Spinal cord (tissue), 10 donors: ENCODE measurements at places on chromosomes 3 and 15. TPM values are rescaled to one million over a fixed set of nuclear protein-coding genes. Genes with fewer than 3 reads are reported as not detected.

Gene GRK7
- total RNA-seq = 0.20 TPM

- no peaks in the 10 kb centered on the region for H3K27me3 ChIP-seq
- no peak for DNase-seq
- no peaks in the 10 kb centered on the region for H3K36me3 ChIP-seq
- no peak overlapping the region for H3K27ac ChIP-seq
Measured at GRCh38 chr3:8152821-8153418, 348.7 kb upstream of the LMCD1 start.

DNA sequence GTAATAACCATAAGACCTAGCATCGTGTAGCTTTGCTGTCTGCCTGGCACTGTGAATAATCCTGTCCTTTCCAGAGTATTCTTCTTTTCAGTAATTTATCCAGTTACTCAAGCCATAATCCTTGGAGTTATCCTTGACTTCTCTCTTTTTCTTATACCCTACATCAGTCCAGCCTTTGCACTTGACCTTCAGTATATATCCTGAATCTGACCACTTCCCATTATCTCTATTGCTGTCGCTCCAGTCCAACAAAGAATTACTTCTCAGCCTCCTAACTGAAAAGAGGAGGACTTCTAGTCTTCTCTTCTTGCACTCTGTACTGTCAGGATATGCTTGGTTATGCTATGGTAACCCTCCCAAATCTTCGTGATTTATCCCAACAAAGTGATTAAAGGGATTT, 393.8 kb downstream of the SHQ1 start:
- H3K4me1 ChIP-seq = no peaks in the 10 kb centered on the region
- no peak for DNase-seq
- no peak overlapping the region for H3K27ac ChIP-seq
- H3K4me3 ChIP-seq = no peak overlapping the region
- no peaks in the 10 kb centered on the region for H3K36me3 ChIP-seq
- no peaks in the 10 kb centered on the region for H3K27me3 ChIP-seq

Gene NPAP1
- 0.44 TPM for total RNA-seq

Gene CADPS
- total RNA-seq = 79.7 TPM

DNA sequence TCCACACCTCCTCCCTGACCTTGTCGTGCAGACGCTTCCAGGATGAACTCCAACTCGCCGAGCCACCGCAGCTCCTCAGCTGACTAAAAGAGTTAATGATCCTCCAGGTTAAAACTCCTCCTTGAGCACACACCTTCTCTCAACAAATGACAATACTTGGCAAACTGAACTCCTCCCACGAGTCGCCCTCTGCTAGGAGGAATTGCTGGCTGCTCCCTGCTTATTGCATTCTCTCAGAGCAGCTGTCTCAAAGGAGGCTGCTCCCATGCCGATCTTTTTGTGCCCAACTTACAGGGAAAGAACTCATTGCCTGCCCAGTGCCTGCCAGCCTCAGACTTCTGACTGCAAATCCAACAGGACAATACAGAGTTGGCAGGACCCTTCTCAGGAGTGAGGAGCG, at the start of gene ATP13A4:
ATP13A4 (minus strand) TSS at position 85 of the 400 bp plus-strand sequence. CDS start 96 bp downstream, outside the sequence.
- no peak for DNase-seq
- H3K36me3 ChIP-seq = no peaks in the 10 kb centered on the region
- peak within 1 kb of the TSS; percentile 79 for H3K27ac ChIP-seq
- H3K4me3 ChIP-seq = peak within 1 kb of the TSS; percentile 44
- H3K4me1 ChIP-seq = peaks cover 13% of the 10 kb centered on the region

GRCh38 chr3:31550452-31551251, 17.9 kb downstream of the STT3B start:
- no peaks in the 10 kb centered on the region for H3K36me3 ChIP-seq
- H3K4me3 ChIP-seq = no peak overlapping the region

DNA sequence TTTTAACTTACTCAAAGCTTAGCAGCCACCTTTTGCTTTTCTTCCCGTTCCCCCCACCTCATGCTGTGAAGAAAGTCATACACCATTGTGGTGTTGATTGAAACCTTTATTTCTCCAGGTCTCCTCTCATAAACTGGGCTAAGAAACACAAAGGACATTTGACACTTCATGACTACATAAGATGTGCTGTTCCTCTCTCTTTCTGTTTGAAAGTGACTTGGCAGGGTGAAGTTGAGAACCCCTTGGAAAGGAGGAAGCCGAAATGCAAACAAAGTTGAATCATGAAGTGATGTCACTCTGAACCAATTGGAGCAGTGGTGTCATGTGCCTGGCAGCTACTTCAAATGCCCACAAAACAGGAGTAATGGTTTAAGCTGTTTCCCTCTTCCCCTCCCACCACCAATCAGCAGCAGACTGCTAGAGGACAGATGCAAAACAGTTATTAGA, 174.7 kb downstream of the IGF1R start:
- H3K36me3 ChIP-seq = no peaks in the 10 kb centered on the region
- H3K4me1 ChIP-seq = no peaks in the 10 kb centered on the region
- no peak overlapping the region for H3K4me3 ChIP-seq
- DNase-seq = no peak
- H3K27ac ChIP-seq = no peak overlapping the region

Gene CALML4
- total RNA-seq = 21.3 TPM

GRCh38 chr3:79253704-79254103, 514.1 kb downstream of the ROBO1 start:
- H3K36me3 ChIP-seq = no peaks in the 10 kb centered on the region
- no peak overlapping the region for H3K27ac ChIP-seq
- H3K4me3 ChIP-seq = no peak overlapping the region
- no peaks in the 10 kb centered on the region for H3K27me3 ChIP-seq
- no peaks in the 10 kb centered on the region for H3K4me1 ChIP-seq

Gene DPPA2
- not detected for total RNA-seq

DNA sequence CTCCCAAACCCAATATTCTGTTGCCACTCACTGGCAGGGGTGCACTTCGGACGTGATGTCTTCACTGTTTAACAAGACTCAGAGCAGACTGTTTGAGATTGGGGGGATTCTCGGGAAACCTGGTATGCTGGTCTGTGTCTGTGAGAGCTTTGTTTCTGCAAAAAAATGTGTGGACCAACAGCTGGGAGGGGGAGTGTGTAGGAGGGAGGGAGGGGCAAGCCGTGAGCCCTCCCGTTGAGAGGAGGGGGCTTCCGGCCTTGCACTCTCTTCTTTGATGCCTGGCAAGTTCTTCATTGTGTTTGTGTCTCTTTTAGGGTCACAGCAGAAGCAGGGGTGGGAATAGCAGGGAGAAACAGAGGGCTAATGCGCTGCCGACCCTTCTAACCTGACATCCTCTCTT, 74.9 kb upstream of the NDN start:
- H3K4me1 ChIP-seq = peaks cover 3% of the 10 kb centered on the region
- H3K4me3 ChIP-seq = no peak overlapping the region
- no peaks in the 10 kb centered on the region for H3K36me3 ChIP-seq
- no peak for DNase-seq
- no peak overlapping the region for H3K27ac ChIP-seq
- no peaks in the 10 kb centered on the region for H3K27me3 ChIP-seq

GRCh38 chr3:58119186-58119585, 91.6 kb downstream of the DNASE1L3 start:
- H3K27me3 ChIP-seq = no peaks in the 10 kb centered on the region
- no peak overlapping the region for H3K27ac ChIP-seq
- H3K4me3 ChIP-seq = no peak overlapping the region
- peak; percentile 84 for DNase-seq

- no peaks in the 10 kb centered on the region for H3K36me3 ChIP-seq
- no peaks in the 10 kb centered on the region for H3K27me3 ChIP-seq
- peaks cover 15% of the 10 kb centered on the region for H3K4me1 ChIP-seq
- H3K27ac ChIP-seq = no peak overlapping the region
Measured at GRCh38 chr15:74159773-74160172, 13.7 kb upstream of the ISLR start.

- DNase-seq = no peak
- H3K4me1 ChIP-seq = peaks cover 5% of the 10 kb centered on the region
- no peak overlapping the region for H3K4me3 ChIP-seq
- no peak overlapping the region for H3K27ac ChIP-seq
- H3K36me3 ChIP-seq = peaks cover 40% of the 10 kb centered on the region
- no peaks in the 10 kb centered on the region for H3K27me3 ChIP-seq
Measured at GRCh38 chr3:10283638-10284037, 9.1 kb downstream of the GHRL start.
